ENCODE measurements at places on chromosomes 2 and 18.

- no peak for DNase-seq
Measured at GRCh38 chr2:171485116-171485515, 37.2 kb upstream of the CYBRD1 start.

DNA sequence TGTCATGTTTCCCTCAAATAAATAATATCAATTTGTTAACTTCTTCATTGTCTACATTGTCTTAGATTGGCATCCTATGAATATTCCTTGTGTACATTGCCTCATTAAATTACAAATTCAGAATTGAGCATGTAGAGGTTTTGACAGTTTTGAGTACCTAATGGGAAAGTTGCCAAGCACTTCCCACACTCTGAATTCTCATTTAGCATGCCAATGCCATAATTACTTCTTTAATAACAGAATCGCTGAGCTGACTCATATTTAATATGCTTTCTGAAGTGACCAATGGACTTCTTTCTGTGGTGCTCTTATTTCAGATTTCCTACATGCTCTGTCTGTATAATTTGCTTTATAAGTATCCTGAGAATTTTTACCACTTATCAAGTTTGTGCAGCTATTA, 114.4 kb upstream of the NOL4 start:
- no peak for DNase-seq

DNA sequence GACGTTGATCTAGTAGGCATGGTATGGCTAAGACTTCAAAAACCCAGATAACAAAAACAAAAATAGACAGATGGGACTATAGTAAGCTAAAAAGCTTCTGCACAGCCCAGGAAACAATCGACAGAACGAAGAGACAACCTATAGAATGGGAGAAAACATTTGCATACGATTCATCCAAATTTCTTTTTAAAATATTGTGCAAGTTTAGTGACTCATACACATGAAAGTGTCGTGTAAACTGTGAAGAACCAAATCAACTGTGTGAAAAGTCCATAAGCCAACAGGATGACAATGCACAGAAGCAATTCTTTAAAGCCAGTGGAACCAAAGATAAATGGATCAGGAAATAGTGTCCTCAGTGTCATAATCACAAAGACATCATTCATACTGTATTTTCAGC, 671.1 kb downstream of the RNF144A start:
- no peak for DNase-seq

- DNase-seq = no peak
Measured at GRCh38 chr2:171018522-171018921, 89.5 kb downstream of the GORASP2 start.

GRCh38 chr18:38198956-38199355, 633.4 kb upstream of the CELF4 start:
- no peak for DNase-seq

DNA sequence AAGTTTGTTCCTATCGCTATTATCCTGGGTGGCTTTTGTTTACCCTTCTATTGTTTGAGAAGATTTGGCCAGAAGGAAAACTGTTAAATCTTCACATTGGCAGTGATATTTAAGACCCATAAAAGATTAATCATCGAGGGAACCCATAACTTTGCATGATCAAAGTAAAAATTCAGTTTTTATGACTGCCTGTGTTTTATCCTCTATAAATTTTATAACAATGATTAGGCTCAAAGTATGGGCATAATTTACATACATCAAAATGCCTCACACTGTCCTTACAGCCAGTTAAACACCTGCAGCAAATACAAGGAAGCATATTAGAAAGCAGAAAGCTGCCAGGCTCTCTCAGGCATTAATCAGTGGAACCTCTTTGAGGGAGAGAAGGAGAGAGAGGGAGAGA, 289.1 kb downstream of the ICOS start:
- DNase-seq = no peak

DNA sequence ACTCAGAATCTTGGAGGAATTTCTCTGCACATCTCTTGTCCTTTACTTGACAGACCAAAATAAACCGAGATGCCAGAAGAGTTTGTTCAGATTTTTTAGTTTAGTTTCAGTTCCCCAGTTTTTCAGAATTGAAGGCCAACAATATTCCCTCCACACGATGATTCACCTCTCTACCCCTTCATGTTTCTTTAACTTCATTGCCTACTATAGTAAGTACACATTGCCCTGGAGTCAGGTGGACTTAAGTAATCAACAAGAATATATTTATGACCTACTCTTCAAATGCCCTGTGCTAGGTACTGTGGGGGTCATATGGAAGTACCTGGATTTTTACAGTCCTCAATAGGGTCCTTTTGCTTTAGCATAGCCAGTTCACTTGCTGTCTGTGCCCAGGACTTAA, 79.6 kb upstream of the CTLA4 start:
- no peak for DNase-seq

DNA sequence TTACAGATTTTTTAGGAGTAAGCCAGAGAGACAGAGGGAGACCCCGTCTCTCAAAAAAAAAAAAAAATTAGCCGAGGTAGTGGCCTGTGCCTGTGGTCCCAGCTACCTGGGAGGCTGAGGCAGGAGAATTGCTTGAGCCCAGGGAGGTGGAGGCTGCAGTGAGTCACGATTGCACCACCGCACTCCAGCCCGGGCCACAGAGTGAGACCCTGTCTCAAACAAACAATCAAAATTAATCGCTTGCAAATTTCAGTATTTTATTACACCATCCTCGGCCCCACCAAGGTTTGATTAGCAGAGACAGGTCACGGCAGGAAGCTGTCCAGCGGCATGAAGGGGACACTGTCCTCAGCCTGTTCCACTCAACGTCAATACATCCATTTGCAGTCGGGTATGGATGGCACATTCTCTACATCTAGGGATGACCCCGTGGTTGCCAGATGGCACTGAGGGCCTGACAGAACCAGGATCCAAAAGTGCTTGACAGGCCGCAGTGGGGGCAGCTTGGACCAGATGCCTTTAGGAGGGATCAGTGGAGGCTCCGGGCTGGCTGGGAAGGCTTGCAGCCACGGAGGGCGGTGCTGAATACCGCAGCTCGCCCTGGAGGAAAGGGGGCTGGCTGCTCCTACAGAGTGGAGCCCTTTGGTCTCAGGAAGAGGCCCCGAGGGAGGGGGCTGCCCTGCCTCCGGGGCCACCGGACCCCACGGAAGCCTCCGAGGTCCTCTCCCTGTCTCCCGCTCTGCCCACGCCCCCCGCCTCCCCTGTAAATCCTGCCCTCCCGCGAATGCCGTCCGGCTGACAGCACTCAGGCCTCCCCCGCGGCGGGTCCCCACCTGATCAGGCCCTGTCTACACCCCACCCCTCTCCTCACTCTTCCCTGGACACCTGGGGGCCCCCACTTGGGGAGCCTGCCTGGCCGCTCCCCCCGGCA, 13.1 kb downstream of the ASPRV1 start:
- DNase-seq = no peak

- DNase-seq = peak; percentile 37
Measured at GRCh38 chr18:26089293-26090129, 902 bp downstream of the SS18 start.

DNA sequence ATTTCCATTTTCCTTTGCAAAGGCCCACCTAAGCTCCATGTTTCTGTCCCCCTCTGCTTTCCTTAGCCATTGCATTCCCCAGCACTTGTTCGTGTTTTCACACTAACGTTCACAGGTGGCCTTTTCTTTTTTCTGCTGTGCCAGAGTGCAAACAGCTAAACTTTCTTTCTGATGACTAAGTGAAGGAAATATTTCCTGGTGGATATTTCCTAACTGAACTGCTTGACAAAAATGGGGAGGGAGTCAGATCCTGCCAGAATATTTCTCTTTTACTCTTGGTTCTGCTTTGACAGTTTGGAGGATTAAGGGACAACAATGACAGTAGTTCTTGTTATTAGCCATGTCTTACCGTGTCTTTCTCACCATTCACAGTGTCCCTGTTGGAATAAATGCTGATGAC, 344.0 kb downstream of the ARHGAP15 start:
- no peak for DNase-seq

GRCh38 chr2:177073611-177074010, 139.0 kb upstream of the HNRNPA3 start:
- no peak for DNase-seq

DNA sequence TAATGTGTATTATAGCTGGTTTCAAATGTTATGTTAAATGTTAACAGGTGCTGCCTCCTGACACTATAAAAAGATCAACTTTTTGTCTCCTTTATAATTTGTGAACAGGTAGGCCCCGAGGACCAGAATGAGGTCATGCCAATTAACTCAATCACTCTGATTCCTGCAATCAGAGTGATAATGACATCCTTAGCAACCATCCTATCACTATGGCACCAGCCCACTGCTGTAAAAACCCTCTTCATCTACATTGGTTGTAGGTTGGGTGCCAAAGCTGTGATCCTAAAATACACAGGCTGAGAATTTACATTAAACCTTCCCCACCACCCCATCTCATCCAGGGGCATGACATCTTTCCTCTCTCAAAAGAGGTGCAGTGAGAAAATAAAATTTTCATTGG, 103.5 kb downstream of the CPO start:
- DNase-seq = no peak

- DNase-seq = no peak
Measured at GRCh38 chr2:8806885-8807704, 30.3 kb downstream of the KIDINS220 start.

GRCh38 chr2:126902859-126903258, 4.2 kb downstream of the TEX51 start:
- no peak for DNase-seq

DNA sequence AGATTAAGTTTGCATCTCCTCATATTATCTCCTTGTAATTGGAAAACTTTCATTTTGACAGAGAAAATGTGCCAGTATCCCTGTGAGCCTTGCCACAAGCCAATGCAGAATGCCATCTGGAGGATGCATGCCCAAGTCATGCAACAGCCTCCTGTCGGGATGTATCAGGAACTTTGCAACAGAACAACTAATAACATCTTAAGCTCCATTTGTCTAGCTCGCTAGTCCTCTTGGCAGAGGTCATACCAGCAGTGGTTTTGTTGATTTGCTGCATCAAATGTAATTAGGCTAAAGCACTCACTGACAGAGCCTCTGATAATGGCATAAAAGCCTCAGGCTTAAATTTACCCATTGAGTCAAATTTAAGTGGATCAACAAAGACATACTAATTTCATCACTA, 125.8 kb downstream of the UBE2E3 start:
- DNase-seq = no peak

- no peak for DNase-seq
Measured at GRCh38 chr2:156574112-156574511, 137.9 kb downstream of the GPD2 start.

DNA sequence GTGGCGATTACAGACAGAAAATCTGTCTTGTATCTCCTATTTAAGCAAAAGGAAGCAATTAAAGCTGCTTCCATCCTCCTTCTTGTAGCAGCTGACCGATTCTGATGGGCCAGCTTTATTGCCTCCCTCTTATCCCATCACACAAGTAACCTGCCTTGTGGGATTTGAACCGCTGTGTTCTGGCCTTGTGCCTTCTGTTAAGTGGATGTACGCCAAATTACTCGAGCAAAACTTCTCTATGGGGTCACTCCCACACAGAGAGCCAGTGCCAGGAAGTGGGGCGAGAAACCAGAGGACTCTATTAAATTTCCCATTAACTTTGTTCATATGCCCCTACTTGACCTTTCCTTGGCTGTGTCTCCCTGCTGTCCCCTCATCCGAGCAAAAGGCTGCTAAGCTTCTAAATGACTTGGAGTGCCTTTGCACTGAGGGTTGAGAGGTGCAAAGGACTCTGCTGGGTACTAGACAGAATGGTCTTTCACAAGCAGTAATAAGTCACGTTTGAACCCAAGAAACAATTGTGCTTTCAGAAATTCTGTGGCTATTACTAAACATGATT, 672.5 kb downstream of the MBD2 start:
- no peak for DNase-seq

DNA sequence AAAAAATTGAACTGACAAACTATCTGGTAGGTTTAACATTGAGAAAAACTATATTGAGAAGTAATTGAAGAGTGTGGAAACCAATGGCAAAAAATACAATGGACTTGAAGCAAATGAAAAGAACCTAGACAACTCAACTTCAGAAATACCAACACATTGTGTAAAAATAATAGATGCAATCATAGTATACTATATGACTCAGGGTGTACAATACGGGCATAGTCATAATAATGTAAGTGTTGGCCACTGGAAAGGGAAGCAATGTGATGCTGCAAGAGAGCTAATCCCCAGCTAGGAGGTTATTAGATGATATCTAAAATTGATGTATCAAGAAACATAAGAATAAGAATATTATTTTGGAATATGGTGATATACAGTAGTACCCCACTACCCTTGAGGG, 45.3 kb downstream of the SMAD7 start:
- DNase-seq = no peak

- no peak for DNase-seq
Measured at GRCh38 chr2:217693363-217693762, 309.4 kb downstream of the TNS1 start.

GRCh38 chr2:168524005-168524404, 67.9 kb downstream of the CERS6 start:
- no peak for DNase-seq

- no peak for DNase-seq
Measured at GRCh38 chr2:53877556-53877955, 17.8 kb upstream of the GPR75 start.

- DNase-seq = no peak
Measured at GRCh38 chr2:205967391-205968075, 118.4 kb downstream of the INO80D start.

DNA sequence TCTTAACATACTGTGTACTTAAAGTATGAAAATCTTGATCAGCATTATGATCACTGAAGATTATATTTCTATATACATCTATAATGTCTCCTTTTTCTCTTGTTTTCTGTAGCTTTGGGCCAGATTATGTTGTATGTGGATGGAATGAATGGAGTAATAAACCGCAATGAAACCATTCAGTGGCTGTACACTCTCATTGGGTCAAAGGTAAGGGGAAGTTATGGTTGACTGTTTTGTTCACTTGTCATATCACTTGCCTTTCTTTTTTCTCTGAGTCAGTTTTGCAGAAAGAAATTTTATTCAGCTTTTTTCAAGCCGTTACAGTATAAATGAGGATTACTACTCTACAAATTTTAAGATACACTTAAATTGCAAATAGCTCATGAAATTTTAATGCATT, 252.5 kb downstream of the TPGS2 start:
- no peak for DNase-seq

DNA sequence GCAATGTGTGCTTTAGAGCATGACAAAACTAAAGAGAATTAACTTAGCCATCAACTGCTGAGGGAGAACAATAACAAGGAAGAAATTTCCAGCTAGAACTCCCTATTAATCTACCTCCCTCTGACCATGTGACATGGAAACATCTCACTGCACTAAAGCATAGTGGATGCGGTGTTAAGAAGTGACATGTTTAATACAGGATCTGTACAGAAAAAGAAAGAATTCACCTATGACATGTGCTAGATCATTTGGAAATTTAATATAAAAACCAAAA, 202.3 kb upstream of the KLHL14 start:
- no peak for DNase-seq

DNA sequence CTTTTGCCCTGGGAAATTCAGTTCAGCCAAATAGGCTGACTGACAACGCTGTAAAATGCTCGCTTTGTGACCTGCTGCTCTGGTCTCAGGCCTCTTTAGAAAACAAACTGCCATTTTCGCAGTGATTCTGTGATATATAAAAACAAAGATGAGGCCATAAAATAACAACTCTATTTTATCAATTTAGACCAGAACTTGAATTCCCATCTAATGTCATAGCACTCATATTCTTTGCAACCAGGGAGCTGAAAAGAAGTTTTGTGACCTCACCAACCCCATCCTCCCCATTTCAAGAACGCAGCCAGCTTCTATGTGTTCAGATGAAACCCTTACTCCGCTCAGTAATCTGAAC, 40.3 kb downstream of the TCF4 start:
- DNase-seq = no peak

GRCh38 chr18:63961435-63961980, 8.4 kb upstream of the SERPINB8 start:
- no peak for DNase-seq

GRCh38 chr2:217099561-217099960, 239.7 kb upstream of the TNP1 start:
- no peak for DNase-seq

All from CD4-positive, alpha-beta T cell treated with Interleukin-2 at 100 ng/mL for 4 hours (primary cell).